ENCODE measurements at places on chromosomes 6 and 20. TPM values are rescaled to one million over a fixed set of nuclear protein-coding genes. Genes with fewer than 3 reads are reported as not detected.

DNA sequence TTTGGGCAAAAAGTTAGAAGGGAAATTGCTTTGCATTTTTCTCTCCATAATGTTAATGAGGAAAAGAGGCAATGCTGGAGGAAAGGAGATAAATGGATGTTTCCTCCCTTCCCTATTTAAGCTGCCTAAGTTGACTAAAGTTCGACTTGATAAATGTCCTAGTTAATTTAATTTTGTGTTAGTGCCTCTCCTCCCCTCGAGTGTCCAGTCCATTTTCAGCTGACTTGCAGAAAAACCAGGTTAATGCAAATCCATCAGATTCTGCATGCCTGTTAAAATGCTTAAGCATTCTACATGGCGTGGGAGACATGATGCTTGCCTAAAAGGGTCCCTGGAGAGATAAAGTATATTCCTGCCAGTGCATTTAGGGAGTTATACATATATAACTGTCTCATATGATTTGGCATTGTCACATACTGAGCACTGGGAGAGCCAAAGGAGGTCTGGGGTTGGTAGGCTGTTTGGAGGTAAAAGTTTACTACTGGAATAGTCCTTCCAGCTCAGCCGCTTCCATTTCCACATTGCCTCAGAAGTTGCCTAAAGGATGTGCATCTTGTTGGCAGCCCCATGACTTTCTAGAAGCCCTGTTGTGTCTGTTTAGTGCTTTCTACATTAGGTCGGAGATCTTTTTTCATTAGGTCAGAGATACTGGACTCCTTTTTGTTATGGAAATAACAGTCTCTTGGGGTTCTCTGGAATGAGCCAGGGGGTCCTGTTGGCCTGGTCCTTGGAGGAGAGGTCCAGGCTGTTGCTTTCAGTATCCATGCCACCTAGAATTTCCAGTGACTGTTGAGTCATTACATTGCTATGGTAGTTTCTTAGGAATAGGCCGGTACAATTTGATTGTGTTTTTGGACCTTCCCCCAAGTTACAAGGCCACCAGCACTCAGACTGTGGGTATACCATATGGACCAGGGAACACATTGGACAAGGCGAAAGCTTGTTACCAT lies 30.4 kb downstream of the JARID2 start:
- H3K4me1 ChIP-seq = peaks cover 98% of the 10 kb centered on the region
- DNase-seq = no peak
- peak overlapping the region; percentile 75 for H3K27ac ChIP-seq
- peak overlapping the region; percentile 33 for H3K4me3 ChIP-seq

DNA sequence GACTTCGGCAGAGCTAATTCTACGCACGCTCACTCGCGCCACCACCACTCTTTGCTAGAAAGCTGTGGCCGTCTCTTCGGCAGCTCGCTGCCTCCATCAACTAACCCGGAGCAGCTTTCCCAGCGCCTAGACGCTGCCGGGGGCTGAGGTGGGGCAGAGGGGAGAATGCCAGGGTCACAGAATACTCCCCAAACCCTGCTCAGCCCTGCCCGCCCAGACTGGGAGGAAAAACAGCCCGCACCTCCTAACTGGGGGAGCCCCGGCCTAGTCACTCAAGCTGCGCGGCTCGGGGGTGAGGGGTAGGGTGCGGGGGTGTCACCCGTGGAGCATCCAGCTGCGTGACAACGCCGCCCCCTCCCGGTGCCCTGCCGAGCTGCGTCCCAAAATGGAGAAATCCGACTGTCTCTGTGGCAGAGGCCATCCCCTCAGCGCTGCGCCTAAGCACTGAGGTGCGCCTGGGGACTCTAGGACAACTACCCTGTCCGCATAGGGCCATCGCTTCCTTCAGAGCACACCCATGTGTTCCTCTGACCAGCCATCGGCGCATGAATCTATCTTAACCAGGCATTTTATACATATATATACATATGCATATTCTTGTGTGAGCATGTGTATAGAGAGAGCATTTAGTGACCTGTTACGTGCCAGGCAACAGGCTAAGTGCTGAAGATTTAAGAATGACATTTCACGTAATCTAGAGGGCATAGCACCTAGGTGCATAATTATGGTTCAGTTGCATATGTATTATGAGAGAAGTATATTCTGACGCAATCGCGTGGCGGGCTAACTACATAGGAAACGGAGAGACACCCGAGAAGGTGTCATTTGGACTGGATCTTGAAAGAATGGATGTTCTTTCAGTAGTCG lies 1.5 kb upstream of the TENT5A start:
- peaks cover 33% of the 10 kb centered on the region for H3K27me3 ChIP-seq
- peaks cover under 1% of the 10 kb centered on the region for H3K36me3 ChIP-seq
- H3K4me1 ChIP-seq = peaks cover 44% of the 10 kb centered on the region
- DNase-seq = peak; percentile 70

- H3K36me3 ChIP-seq = peaks cover 6% of the 10 kb centered on the region
- H3K27me3 ChIP-seq = no peaks in the 10 kb centered on the region
- H3K4me1 ChIP-seq = no peaks in the 10 kb centered on the region
- no peak overlapping the region for H3K27ac ChIP-seq
- DNase-seq = no peak
- H3K4me3 ChIP-seq = no peak overlapping the region
Observed at GRCh38 chr20:45776931-45777330, 14.8 kb downstream of the WFDC3 start.

SPTLC3 gene
- 0.13 TPM for total RNA-seq

DYNLT2 gene
- 1.5 TPM for total RNA-seq

PGBD1 gene
- total RNA-seq = 7.5 TPM

VTA1 gene
- total RNA-seq = 56.0 TPM

GSTA3 gene
- not detected for total RNA-seq

ANKRD6 gene
- 12.6 TPM for total RNA-seq

SLC2A10 gene
- 12.0 TPM for total RNA-seq

DNA sequence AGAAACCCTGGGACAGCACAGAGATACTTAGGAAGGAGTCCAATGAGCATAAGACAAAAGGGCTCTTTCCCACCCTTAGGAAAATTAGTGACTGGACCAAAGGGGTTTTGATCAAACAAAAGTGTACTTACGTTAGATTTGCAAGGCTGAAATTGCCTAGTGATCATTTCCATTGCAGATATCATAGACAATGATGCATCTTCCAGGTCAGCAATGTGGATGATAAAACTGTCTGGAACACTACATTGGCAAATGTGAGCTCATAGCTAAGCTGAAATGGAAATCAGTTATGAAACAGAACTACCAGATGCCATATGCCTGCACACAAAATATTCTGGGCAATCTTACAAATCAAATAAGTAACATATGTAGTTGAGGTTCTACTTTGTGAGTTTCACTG lies 34.0 kb downstream of the LY86 start:
- H3K36me3 ChIP-seq = no peaks in the 10 kb centered on the region
- H3K27ac ChIP-seq = no peak overlapping the region
- no peak overlapping the region for H3K4me3 ChIP-seq
- peaks cover 2% of the 10 kb centered on the region for H3K4me1 ChIP-seq
- no peaks in the 10 kb centered on the region for H3K27me3 ChIP-seq

DNA sequence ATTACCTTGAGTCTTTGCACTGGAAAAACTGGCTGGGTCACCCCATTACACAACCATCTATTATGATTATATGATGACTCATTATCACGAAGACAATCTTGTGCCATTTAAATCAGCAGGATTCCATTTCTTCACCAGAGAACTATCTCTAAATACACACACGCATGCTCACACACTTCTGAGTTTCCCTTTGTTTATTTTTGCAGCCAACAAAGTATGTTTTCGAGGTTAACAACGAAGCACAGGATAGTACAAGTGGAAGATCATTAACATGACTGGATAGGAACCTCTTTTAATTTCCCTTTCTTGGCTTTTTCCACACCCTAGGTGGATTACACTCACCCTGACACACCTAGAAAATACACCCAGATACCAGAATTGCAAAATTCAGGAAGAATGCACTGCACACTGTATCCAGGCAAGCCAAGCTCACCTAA lies 18.9 kb downstream of the PERP start:
- H3K27ac ChIP-seq = no peak overlapping the region
- peaks cover 8% of the 10 kb centered on the region for H3K36me3 ChIP-seq
- no peak overlapping the region for H3K4me3 ChIP-seq
- H3K4me1 ChIP-seq = peaks cover 26% of the 10 kb centered on the region
- no peak for DNase-seq

CALHM4 gene
- total RNA-seq = not detected
